ENCODE measurements at places on chromosomes 5 and 9.

DNA sequence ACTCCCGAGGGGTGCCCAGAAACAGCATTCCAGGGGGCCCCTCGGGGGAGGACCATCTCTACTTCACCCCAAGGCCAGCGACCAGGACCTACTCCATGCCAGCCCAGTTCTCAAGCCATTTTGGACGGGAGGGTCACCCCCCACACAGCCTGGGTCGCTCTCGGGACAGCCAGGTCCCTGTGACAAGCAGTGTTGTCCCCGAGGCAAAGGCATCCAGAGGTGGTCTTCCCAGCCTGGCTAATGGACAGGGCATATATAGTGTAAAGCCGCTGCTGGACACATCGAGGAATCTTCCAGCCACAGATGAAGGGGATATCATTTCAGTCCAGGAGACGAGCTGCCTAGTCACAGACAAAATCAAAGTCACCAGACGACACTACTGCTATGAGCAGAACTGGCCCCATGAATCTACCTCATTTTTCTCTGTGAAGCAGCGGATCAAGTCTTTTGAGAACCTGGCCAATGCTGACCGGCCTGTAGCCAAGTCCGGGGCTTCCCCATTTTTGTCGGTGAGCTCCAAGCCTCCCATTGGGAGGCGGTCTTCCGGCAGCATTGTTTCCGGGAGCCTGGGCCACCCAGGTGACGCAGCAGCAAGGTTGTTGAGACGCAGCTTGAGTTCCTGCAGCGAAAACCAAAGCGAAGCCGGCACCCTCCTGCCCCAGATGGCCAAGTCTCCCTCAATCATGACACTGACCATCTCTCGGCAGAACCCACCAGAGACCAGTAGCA lies 83.9 kb downstream of the GOLPH3 start:
- DNase-seq: no peak

DNA sequence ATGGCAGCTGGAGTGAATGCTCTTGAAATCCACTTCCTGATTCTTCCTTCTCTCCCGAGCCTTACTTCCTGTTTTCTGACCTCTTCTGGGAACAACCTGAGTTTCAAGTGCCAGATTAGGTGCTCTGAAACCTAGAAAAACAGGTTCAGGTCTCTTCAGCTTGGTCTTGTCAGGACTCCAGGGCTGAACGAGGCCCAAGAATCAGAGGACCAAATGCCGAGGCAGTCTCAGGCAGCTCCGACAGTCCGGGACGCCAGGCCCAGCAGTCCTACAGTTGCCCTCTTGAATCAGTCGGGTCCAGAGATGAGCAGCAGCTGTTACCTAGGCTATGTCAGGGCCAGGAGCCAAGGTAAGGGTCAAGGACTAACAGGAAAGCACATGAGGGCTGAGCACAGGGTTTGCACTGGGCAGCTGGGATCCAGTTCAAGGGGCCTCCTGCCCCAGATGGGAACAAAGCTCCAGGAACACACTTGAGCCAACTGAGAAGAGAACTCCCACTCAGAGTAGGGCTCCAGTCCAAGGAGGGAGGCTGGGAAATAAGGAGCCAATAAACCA lies 38.3 kb upstream of the ADRA1B start:
- DNase-seq: no peak

GRCh38 chr5:137236849-137237507 lies 262.1 kb downstream of the SPOCK1 start:
- DNase-seq: no peak

DNA sequence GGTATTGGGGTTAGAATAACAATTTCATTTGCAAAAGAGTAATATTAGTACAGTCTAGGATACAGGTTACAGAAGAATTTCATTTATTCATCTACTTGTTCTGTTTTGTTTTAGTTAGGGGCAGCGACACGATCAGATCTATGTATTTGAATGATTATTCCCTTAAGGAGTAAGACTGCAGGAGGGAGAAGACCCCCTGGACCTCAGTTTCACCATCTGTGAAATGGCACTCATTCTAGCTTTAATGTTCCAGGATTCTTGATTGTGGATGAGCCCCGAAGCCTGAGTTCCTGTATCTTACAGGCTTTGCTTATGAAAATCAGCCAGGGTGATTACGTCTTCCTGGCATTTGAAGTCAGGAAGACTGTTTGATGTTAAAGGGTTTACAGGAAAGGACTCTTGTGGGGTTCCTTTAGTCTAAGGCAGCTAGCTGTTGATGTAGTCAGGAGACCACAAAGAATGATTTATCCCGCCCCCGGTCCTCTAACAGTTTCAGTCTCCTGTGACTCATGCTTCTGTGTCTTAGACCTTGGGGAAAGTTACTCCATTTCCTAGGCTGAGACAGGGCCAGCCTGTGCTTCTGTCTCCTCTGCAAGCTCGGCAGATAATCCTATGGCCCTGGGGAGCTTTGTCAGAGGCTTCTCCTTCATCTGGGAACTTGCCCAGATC lies 11.5 kb downstream of the SMIM3 start:
- peak; percentile 56 for DNase-seq

- DNase-seq: no peak
Measured at GRCh38 chr9:1647776-1648175, 367.4 kb upstream of the SMARCA2 start.

- no peak for DNase-seq
Measured at GRCh38 chr5:147756566-147756965, 26.0 kb downstream of the JAKMIP2 start.

- DNase-seq: no peak
Measured at GRCh38 chr5:94853120-94853519, 234.7 kb downstream of the SLF1 start.

DNA sequence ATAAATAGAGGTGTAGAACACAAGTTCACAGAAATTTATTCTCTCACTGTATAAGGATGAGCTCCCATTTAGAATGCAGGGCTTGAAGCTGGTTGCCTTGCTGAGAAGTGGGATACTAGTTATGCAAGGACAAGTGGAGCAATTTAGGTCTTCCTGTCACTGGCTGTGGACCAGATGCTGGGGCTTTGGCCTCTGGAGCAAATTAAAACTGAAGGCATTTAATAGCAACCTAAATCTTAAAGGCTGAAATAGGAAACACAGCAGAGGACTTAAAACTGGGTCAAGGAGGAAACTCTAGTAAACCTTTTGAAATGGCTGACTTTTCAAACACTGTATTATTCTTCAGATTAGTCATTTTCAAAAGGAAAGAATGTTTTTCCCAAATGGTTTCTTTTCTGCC lies 319.4 kb downstream of the RAB3C start:
- no peak for DNase-seq

- DNase-seq: no peak
Measured at GRCh38 chr9:98085944-98086343, 29.4 kb downstream of the NANS start.

DNA sequence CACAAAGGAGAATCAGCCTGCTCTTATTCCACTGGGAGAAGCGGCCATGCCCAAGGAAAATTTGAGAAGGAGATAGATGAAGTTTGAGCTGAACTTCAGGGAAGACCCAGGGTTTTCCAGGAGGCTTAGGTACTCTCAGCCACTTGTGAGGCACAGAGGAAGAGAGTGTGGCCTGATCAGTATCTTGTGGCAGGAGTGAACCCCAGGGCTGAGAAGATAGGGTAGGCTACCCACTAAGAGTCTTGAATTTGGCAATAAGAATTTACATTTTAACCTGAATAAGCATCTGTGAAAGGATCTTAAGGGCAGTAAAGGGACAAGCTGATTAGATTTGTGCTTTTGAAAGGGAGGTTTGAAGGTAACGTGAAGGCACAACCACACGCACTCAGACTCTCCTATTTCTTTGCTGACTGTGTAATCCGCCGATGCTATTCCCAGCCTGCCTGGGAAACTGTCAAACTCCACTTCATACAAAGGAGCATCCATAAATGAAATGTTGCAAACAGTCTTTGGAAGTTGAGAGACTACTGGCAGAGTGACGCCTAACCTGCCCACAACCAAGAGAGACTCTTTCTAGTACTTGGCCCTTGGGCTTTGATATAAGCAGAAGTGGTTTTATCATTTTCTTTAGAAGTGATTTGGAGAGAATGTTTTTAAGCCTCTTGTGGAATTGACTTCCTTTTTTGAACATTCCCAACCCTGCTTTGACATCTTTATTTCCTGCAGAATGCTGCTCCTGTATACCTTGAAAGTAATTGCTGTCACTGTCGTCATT lies 108.2 kb upstream of the VCAN start:
- DNase-seq: no peak

- no peak for DNase-seq
Measured at GRCh38 chr9:107597743-107598217, 108.2 kb upstream of the KLF4 start.

- DNase-seq: no peak
Measured at GRCh38 chr5:51385216-51385615, 2.0 kb downstream of the ISL1 start.
